Kidney glomerular epithelial cell (primary cell): ENCODE measurements at places on chromosomes 3 and 15.

DNA sequence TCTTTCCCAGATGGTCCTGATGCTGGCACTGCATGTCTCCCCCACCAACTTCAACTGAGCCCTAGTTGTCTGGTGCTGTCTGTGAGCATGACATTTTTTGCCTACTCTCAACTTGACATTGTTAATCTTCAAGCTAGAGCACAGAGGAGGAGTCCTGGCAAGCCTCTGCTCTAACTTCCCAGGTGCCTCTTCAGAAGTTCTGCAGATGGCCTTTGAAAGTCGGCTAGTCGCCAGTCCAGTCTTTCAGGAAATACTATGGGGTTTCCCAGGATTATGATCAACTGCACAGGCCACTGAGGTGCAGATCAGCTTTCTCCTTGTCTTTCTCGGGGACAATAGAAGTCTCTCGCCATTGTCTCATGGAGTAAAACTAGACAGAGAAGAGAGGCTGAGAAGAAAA, 86.7 kb downstream of the ST8SIA2 start:
- no peak for DNase-seq

GRCh38 chr3:160754371-160754854, 1.6 kb upstream of the PPM1L start:
- DNase-seq = peak; percentile 27

DNA sequence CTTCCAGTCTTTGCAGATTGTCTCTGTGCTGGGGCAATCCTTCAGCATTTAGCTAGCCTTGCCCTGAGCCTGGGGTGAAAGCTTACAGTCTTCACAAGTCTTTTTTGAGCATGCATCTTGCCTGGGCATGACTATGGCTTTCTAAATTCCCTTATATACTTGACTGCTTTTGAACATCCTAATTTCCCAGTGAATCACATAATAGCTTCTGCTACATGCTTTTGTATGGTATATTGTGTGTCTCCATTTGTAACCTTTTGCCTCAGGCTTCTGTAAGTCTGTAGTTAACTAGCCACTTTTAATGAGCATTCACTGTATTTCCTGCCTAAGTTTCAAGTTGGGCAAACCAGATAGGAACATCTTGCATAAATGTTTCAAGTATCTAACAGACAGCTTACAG, 76.8 kb downstream of the CHCHD4 start:
- no peak for DNase-seq

DNA sequence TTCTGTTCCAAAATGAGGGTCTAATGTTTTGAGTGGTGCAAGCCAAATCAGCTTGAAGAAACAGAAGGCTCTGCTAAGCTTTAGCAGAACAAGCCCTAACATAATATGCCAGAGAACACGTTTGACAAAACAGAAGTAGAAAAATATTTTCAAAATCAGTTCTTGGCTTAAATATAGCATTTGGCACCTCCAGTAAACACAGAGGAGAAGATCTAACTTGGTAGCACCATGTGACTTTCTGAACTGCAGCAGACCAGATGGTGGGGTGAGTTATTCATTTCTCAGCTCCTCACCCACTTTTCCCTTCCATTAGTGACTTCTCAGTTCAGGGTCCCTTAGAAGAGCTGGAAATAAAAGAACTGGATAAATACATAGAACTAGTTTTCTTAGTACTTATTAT, 395.8 kb downstream of the MAGI1 start:
- no peak for DNase-seq

DNA sequence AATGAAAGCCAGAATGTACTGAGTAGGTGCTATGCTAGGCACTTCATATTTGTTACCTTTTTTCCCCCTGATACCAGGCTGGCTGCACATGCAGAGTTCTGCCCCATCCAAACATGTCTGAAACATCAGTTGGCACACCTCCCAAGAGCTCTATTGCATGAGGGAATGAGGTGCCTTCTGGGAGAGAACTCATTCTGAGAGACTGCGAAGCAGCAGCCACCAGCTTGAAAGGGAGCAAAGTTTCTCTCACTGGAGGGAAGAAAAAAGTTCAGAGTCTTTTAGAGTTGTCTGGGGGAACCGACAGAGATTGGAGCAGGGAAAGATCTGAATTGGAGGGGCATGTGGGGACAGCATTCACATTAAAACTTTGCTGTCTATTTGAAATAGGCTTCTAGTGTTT, 84.1 kb downstream of the AGBL1 start:
- DNase-seq = no peak
